Activated CD4-positive, alpha-beta memory T cell treated with anti-CD3 and anti-CD28 coated beads, Interleukin-2, amount 10 ng/mL, durations not matched to agents 7 days and 5 days (primary cell): ENCODE measurements at places on chromosomes 4 and X.

DNA sequence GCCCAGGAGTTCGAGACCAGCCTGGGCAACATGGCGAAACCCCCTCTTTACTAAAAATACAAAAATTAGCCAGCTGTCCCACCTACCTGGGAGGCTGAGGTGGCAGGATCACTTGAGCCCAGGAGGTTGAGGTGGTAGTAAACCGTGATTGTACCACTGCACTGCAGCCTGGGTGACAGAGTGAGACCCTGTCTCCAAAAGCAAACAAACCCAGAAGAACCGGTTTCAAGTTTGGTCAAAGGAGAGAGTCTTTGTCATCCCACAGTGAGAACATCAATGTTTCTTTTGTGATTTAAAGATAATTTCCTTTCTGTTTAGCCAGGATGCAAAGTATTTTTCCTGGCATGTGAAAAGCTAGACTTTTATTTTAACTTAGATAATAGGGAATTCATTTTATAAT lies 26.7 kb downstream of the PDK3 start:
- DNase-seq = no peak

- no peak for DNase-seq
These were observed 8.0 kb upstream of the CISD2 start for GRCh38 chr4:102860611-102861324.

DNA sequence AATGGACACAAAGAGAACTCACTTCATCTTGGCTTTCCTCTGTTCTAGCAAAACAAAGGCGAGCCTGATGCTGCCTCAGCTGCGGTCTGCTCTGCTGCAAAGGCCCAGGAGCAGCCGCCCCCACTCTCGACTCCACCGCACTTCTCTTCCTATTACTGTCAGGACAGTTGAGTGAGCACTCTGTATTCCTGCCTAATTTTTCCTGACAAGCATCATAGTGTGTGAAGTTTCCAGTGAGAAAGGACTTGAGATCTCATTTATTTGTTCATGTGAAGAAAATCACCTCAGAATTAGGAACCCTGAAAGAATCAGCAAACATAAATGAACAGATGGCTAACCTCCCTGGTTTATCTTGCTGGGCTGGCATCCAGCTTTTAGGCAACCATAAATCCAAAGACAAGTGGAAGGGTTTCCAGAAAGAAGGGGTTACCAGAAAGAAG lies 15.6 kb downstream of the SCARB2 start:
- DNase-seq = no peak

- DNase-seq = no peak
These were observed 216.8 kb downstream of the AFAP1 start for GRCh38 chr4:7722766-7723387.

GRCh38 chr4:171954650-171955049 lies 141.4 kb downstream of the GALNTL6 start:
- DNase-seq = no peak

- no peak for DNase-seq
These were observed 218.2 kb downstream of the BANK1 start for GRCh38 chr4:102008711-102009110.

GRCh38 chr4:36676139-36677050 lies 395.0 kb downstream of the DTHD1 start:
- no peak for DNase-seq

GRCh38 chrX:129641941-129642340 lies 12.8 kb downstream of the APLN start:
- no peak for DNase-seq

DNA sequence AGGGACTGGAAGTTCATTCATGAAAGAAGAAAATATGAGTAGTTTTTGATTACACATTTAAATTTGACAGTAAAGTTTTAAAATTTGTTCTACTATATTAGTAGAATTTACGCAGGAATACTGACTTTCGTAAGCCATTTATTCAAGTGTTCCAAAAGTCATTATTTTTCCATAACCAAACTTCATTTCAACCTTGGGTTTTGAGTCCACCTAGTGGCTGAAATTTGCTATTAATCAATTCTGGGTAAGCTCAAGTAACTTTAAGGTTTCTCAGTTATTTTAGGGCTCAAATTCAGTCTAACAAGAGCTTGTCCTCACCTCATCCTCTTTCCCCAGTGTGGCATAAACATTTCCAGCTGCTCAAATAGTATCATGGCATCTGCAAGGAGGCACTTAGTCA lies 175.4 kb downstream of the SH3BGRL start:
- DNase-seq = no peak

DNA sequence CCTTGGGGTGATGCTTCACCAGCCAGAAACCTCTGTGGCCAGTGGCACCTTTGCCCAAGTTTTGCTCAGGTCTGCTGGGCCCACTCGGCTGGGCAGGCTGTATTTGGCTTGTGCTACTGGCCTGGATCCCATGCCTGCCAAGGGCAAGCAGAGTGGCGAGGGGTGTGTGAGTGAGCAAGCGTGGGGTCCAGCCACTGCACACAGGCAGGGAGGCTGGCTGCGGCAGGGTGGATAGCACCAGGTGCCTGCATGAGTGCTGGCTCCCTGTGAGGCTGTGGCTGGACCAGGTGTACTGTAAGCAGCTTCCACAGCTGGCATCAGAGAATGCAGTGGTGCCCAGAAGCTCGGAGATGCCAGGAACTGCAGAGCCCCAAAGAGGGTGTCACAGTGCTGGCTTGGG lies 478.5 kb downstream of the STPG2 start:
- DNase-seq = no peak

DNA sequence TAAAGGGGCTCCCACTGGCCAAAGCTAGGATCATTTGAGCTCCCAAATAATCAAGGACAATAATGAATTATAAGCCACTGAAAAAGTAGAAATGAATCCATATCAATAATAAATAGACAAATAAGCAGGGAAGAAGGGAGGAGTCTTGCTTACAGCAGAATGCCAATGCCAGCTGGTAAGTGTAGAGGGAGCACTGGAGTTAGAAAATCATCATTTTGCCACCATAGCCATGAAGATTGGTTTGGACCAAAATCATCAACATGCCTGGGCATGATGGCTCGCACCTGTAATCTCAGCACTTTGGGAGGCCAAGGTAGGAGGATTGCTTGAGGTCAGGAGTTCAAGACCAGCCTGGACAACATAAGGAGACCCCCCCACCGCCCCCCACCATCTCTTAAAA lies 20.4 kb upstream of the SH3KBP1 start:
- no peak for DNase-seq

DNA sequence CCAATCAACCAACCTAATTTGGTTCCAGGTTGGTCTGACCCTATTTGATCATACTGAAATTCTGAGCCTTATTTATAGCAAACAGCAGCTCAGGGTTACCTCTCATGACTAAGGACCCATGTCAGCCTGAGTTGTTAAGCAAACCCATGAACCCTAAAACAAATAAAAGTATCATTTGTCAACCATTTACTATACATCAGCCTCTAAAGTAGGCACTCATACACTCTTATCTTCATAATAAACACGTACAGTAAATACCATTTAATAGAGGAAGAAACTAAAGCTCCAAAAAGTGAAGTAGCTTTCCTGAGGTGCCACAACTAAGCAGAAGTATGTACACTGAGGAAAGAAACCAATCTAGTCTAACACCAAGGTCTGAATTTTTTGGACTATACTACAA lies 25.2 kb downstream of the MANBA start:
- DNase-seq = no peak

- no peak for DNase-seq
These were observed 274.4 kb downstream of the DCTD start for GRCh38 chr4:182642831-182643230.

- no peak for DNase-seq
These were observed 126.0 kb downstream of the GRIA3 start for GRCh38 chrX:123310112-123310511.

DNA sequence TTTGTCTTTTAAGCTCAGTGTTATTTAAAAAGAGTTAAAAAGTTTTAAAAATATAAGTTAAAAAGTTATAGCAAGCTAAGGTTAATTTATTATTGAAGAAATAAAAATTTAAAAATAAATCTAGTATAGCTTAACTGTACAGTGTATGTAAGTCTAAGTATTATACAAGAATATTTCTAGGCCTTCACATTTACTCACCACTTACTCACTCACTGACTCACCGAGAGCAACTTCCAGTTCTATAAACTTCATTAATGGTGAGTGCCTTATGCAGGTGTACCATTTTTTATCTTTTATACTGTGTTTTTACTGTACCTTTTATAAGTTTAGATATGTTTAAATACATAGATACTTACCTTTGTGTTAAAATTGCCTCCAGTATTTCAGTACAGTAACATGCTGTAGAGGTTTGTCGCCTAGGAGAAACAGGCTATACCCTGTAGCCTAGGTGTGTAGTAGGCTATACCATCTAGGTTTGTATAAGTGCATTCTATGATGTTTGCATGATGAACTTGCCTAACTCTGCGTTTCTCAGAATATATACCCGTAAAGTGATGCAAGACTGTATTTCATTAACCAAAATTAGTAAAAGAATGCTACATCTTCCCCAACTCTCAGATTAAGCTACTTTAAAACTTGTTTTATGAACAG lies 202.9 kb downstream of the CFAP299 start:
- no peak for DNase-seq

DNA sequence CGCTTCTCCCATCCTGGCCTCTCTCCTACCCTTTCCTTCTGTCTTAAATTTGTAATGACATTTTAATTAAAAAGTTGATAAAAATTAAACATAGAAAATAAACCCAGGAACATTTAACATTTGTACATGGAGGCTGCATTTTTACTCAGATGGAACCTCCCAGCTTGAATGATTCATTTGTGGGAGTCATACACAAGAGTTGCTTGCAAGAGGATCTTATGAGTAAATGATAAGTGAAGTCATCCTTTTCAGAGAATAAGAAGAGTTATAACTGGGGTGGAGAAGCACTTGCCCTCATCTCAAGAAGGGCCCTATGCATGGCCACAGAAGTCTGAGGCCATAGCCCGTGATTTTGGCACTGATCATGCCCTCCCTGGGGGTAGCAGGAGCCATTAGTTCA lies 482.9 kb upstream of the BOD1L1 start:
- no peak for DNase-seq

- DNase-seq = no peak
These were observed 67.0 kb downstream of the HTRA3 start for GRCh38 chr4:8336412-8337075.

DNA sequence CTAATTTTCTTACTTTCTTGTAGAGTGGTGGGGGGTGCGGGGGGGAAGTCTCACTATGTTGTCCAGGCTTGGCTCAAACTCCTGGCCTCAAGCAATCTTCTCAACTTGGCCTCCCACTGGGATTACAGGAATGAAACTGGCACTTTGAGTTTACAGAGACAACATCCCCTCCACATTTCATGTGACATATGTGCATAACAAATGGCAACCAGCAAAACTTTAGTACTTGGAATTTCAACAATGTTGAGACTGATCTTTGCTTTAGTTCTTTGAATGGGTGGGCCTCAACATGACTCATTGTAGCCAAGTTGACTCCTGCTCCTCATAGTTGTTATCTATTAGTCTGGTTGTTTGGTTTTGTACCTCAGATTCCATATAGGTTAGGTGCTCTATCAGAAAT lies 11.4 kb upstream of the FMR1 start:
- DNase-seq = no peak

GRCh38 chrX:5399403-5399802 lies 829.3 kb downstream of the NLGN4X start:
- no peak for DNase-seq

- no peak for DNase-seq
These were observed 1145.6 kb upstream of the DIAPH2 start for GRCh38 chrX:95539041-95539440.

- no peak for DNase-seq
These were observed 45.8 kb downstream of the MGST2 start for GRCh38 chr4:139711461-139711860.

GRCh38 chrX:148492057-148492456 lies 8.4 kb upstream of the AFF2 start:
- no peak for DNase-seq

- DNase-seq = no peak
These were observed 25.3 kb downstream of the FBXW7 start for GRCh38 chr4:152510349-152511147.

GRCh38 chr4:42513748-42514492 lies 116.6 kb downstream of the SHISA3 start:
- DNase-seq = no peak
